Amniotic epithelial cell (primary cell): ENCODE measurements at places on chromosomes 3 and 15.
A peak's percentile ranks its signal among the peaks of the same experiment; 100 is the strongest.

GRCh38 chr3:153003862-153004261 lies 158.2 kb upstream of the RAP2B start:
- DNase-seq: no peak

GRCh38 chr3:13229273-13229949 lies 156.2 kb upstream of the IQSEC1 start:
- DNase-seq: no peak

DNA sequence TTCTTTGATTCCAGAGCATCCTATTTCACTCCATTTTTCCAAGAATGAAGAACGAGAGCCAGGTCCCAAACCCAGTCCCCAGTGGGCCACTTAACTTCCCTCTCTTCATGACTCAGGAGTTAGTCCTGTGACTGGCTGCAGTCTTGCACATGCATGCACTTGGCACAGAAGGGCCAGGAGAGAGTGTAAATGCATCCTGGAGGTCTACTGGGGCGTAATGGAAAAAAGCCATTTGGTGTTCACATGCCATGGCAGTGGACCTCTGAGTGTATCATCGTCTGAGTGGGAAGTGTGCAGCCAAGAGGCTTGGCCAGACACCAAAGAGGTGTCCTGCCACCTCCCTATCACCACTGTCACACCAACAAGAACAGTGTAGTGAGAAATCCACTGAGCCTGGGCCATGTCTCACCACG lies 15.1 kb upstream of the RFTN1 start:
- DNase-seq: no peak

GRCh38 chr3:12232785-12233300 lies 56.0 kb upstream of the PPARG start:
- no peak for DNase-seq

DNA sequence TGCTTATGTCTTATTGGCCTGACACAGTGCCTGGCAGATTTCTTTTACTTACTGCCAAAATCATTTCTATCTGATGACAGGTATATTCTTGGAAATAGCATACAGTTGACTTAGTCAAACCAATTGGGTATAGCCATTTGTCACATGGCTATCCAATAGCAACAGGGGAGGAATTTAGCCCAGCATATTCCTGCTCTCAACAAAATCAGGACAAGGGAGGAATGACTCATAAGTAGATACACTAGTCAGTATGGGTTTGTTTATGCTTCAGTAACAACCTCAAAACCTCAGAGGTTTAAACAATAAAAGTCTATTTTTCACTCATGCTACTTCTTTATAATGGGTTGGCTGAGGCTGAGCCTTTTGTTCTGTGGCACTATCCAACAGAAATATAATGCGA lies 38.0 kb upstream of the VILL start:
- no peak for DNase-seq

- peak; percentile 20 for DNase-seq
These were observed 445.7 kb upstream of the CDIN1 start for GRCh38 chr15:36133742-36134141.

- no peak for DNase-seq
These were observed 147.7 kb downstream of the RYR3 start for GRCh38 chr15:33458421-33458820.

DNA sequence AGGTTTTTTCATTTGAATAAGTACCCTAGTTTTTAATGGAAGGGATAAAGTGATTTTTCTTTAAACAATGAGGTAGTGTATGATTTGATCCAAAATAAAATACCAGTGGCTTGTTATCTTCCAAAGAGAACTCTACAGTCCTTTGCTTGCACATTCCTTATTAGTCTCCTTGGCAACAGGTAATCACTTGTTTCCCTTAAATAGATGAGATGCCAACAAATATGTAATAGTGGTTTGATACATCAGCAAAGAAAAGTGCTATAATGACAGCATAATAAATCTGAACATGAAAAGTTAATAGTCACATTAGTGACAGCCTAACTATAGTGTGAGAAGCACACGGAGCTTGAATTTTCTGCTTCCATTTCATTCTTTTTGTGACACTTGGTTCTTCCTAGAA lies 360.2 kb downstream of the ZNF385D start:
- no peak for DNase-seq

DNA sequence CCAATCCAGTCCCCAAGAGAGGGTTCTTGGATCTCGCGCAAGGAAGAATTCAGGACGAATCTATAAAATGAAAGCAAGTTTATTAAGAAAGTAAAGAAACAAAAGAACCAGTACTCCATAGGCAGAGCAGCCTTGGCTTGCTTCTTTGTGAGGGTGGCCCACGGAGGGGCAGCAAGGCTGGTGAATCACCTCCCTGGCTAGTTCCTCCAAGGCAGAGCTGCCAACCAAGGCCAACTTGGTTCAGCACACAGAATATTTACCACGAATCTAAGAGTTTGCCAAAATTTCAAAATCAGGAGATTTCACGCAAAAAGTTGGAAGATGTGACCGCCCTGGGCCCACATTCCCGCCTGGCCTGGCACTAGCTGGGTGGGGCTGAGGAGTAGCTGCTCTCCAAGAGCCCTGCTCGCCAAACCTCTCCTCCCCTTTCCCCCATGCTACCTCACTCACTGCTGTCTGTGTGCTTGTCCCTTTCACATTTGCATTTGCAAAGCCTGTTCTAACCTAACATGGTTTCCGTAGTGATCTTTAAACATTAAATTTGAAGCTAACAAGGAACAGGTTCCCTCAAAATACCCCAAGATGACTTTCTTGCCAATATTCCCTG lies 26.2 kb upstream of the DCUN1D1 start:
- DNase-seq: no peak

- no peak for DNase-seq
These were observed 117.1 kb upstream of the MLF1 start for GRCh38 chr3:158453865-158454264.

DNA sequence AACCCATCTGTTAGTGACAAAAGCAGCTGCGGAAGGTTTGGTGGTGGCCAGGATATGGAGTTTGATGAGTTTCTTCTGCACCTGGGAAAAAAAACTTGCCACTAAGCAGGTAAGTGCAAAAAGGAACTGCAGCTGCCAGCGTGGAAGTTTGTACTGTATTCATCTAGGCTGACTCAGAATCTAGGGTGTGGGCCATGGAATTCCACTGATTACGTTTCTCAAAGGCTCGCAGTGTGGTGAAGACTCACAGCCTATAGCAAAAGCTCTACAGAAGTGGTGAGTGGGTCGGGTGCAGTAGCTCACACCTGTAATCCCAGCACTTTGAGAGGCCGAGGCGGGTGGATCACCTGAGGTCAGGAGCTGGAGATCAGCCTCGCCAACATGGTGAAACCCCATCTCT lies 334.6 kb upstream of the GRM7 start:
- DNase-seq: no peak

- no peak for DNase-seq
These were observed 12.0 kb downstream of the ACVR2B start for GRCh38 chr3:38465588-38466154.

- DNase-seq: peak; percentile 49
These were observed 65.7 kb upstream of the ALDH1L1 start for GRCh38 chr3:126245811-126246727.

GRCh38 chr15:100725121-100726069 lies 123.0 kb downstream of the ASB7 start:
- peak; percentile 90 for DNase-seq

GRCh38 chr15:74826364-74826819 lies at the start of gene CPLX3:
CPLX3 (plus strand) TSS chr15:74826627; CDS start chr15:74826704, 77 bp downstream.
- DNase-seq: no peak

DNA sequence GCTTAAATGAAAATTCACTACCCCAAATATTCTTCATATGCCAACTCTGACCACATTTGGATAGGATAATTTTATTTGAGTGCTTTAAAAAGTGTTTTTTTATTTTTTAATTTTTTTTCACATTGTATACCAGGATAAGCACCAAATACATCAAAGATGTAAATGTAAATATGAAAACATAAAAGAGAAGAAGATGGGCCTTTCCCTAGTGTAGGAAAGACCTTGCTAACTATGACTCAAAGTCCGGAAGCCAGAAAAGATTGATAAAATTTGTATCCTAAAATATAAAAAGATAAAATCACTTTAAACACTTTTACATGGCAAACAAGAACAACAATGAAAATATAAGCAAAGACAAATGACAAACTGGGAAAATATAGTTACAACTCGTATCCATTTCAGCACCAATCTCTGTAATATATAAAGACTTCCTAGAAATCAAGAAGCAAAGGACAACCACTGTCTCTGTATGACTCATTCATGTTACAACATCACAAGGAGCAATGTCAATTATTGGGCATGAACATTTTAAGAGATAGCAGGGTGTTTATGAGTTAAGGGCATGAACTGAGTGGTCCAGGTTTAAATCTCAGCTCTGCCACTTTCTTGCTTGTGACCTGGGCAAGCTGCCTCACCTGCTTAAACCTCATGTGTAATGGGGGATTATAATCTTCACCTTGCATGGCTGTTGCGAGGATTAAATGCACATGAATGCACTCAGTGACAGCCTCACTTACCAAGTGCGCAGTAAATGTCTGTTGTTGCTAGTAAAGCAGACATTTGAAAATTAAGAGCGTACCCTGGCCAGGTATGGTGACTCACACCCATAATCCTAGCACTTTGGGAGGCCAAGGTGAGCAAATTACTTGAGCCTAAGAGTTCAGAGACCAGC lies 25.3 kb upstream of the ARHGEF3 start:
- peak; percentile 63 for DNase-seq

- no peak for DNase-seq
These were observed 68.9 kb downstream of the RNF13 start for GRCh38 chr3:149881879-149882278.

DNA sequence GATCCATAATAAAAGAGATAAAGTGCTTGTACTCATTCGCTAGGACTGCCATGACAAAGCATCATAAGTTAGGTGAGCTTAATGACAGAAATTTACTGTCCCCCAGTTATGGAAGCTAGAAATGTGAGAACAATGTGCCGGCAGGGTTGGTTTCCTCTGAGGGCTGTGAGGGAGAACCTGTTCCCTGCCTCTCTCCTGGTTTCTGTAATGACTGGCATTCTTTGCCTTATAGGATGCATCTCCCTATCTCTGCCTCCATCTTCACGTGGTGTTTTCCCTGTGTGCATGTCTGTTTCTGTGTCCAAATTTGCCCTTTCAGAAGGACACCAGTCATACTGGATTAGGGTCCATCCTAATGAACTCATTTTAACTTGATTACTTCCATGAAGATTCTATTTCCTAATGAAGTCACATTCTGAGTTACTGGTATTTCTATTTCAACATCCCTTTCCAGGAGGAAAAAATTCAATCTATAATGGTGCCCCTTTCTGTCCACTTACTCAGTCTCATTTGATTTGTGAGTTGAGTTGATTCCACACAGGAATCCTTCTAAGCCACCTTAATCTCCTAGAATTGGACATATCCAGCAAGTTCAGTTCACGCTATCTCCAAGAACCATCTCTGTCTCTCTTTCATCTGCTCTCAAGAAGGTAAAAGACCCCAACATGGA lies 71.2 kb upstream of the LIPC start:
- DNase-seq: peak; percentile 84

- peak; percentile 92 for DNase-seq
These were observed 38.2 kb downstream of the FILIP1L start for GRCh38 chr3:100075851-100076730.

DNA sequence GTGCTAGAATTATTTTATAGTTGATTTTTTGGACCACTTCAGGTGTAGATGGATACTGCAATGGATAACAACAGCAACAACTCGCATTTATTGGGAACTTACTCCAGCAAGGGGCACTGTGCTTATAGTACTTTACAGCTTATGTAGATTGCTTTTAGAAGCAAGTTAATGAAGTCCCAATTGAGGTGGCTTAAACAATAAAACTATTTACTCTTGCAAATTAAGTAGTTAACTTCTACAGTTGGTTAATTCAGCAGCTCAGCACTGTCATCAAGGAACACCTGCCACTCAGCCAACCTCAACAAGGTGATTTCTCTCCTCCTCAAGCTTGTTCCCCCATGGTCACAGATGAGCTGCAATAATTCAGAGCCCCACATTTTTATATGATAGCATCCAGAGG lies 124.1 kb downstream of the RASA2 start:
- no peak for DNase-seq

GRCh38 chr3:102161384-102162006 lies 273.3 kb upstream of the ZPLD1 start:
- peak; percentile 38 for DNase-seq

DNA sequence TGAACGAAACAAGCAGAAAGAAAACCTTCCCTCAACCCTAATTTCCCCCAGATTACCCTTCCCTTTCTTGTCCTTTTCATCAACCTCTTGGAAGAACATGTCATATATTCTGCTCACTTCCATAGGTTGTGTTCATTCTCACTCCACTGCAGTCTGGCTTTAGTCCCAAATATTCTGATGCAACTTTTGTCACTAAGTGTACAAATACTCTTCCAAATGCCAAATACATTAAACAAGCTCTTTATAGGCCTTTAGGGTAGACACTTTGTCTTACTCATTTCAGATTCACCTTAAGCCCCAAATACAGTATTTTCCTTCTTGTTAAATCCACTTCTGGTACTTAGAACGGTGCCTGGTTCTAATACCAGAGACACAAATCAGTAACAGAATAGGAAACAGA lies 406.5 kb upstream of the CDIN1 start:
- no peak for DNase-seq

GRCh38 chr3:8988791-8989558 lies 25.7 kb upstream of the RAD18 start:
- DNase-seq: no peak

DNA sequence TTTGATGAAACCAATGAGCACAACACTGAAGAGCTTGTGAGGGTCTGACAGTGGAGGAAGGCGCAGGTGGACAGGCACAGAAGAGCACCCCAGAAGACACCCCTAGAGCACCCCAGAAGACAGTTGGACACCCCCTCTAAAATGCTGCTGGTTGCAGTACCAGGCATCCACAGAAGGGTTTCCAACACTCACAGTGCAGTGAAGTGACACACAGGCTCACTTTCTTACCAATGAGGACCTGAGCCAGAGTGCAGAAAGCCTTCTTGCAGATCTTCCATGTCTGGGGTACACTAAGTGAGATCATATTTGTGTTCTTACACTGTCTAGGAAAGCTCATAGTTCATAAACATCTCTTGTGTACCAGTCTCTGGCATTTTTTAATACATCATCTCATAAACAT lies 27.6 kb downstream of the CCNL1 start:
- DNase-seq: no peak

DNA sequence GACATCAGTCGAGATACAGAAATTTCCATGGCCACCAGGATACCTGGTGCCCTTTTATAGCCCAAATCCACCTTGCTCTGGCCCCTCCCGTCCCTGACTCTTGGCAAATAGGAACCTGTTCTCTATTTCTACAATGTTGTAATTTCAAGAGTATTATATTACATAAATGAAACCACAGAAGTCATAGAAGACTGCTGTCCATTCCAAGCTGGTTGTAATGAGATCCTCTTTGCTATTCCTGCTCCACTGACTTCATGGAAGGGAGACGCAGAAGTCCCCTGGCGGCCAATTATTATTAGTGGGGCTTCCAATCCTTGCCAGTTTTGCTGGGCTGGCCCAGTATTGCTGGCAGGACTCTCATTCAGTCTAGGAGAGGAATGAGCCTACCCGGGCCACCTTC lies 26.6 kb downstream of the DCP1A start:
- no peak for DNase-seq
